HTR-8/SVneo (cell line): ENCODE measurements at places on chromosomes 16 and 17.

- no peak for DNase-seq
Observed at GRCh38 chr16:19518388-19518787, 3.5 kb downstream of the GDE1 start.

DNA sequence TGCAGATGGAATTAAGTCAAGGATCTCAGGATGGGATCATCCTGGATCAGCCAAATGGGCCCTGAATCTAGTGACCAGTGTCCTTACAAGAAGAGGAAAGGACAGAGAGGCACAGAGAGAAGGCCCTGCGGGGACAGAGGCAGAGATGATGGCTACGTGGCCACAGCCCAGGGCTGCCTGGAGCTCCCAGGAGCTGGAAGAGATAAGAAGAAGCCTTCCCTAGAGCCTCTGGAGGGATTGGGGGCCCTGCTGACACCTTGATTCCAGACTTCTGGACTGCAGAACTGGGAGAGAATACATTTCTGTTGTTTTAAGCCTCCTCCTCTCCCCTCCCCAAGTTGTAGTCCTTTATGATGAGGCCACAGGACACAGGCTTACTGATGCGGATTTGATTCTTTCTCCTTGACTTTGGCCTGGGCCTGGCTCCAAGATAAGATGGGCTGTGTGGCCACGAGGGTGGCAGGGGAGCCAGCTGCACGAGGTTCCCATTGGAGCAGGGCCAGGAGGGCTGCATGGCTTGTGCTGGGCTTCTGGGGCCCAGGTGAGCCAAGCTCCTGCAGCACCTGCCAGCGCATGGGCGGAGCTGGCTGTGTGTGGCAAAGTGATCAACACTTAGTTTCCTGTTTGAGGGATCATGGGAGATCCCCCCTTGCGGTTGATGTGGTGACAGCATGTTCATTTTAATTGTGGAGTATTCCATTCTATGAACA is 146.1 kb downstream of the IRF8 start:
- no peak for DNase-seq

DNA sequence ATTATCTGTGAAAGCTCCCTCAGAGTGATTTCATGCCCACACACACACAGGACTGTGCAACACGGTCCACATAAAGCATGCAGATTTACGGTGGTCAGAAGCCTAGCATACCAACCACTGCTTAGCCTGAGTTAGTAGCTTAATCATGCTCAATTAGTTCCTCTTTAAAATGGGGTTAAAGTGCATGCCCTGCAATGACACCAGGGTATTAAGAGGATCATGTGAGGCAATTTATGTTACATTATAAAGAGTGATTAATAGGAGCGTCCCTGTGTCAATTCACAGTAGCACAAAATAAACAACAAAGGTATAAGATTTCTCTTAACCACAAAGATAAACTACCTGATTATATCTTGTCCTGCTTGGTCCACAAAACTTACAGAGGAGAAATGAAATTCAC is 39.8 kb downstream of the C17orf67 start:
- no peak for DNase-seq

- DNase-seq, result no peak
Observed at GRCh38 chr16:84507011-84507982, 2.8 kb upstream of the MEAK7 start.

DNA sequence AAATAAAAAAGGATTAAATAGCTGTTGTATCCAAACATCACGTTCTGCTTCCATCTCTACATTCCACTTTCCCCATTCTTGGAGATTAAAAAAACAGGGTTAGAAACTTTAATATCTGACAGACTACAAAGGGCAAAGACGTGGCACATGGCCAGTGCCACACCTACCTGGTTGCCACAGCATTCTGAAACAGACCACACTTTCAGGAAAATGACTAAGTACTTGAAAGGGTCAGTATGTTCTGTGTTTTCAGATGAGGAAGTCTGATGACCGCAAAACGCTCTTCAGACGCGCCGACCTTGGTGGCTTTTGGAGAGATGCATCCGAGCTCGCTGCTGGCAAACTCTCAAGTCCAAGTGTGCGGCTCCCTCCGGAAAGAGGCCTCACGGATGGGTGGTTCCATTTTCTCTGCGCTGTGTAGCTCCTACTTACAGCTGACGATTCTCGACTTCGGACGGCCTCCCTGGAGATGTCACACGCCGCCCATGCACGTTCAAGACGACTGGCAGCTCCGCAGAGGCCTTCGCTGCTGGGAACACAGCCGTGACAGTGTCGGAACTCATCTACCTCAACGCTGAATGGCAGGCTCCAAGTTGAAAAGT is 15.5 kb downstream of the MAP1LC3B start:
- DNase-seq, result no peak

DNA sequence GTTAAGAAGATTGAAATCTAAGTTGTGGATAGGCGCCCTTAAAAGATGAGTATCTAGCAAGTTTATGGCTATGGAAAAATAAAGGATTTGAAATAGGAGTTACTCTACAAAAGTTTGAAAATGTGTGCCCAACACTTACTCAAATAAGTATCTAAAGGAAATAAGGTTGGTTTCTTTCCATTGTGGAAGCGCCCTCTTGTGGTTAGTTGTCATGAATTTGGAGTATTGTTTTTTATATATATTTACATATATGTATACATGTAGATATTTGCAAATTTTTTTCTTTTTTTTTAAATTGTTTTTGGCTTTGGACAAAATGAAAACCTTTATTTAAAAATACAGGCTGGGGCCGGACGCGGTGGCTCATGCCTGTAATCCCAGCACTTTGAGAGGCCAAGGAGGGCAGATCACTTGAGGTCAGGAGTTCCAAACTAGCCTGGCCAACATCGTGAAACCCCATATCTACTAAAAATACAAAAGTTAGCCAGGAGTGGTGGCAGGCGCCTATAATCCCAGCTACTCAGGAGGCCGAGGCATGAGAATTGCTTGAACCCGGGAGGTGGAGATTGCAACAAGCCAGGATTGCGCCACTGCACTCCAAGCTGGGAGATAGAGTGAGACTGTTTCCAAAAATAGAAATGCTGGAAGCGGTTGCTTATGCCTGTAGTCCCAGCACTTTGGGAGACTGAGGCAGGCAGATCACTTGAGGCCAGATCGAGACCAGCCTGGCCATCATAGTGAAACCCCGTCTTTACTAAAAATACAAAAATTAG is 24.0 kb upstream of the VPS4A start:
- peak; percentile 52 for DNase-seq

- no peak for DNase-seq
Observed at GRCh38 chr17:50947782-50948543, 81.8 kb upstream of the TOB1 start.

DNA sequence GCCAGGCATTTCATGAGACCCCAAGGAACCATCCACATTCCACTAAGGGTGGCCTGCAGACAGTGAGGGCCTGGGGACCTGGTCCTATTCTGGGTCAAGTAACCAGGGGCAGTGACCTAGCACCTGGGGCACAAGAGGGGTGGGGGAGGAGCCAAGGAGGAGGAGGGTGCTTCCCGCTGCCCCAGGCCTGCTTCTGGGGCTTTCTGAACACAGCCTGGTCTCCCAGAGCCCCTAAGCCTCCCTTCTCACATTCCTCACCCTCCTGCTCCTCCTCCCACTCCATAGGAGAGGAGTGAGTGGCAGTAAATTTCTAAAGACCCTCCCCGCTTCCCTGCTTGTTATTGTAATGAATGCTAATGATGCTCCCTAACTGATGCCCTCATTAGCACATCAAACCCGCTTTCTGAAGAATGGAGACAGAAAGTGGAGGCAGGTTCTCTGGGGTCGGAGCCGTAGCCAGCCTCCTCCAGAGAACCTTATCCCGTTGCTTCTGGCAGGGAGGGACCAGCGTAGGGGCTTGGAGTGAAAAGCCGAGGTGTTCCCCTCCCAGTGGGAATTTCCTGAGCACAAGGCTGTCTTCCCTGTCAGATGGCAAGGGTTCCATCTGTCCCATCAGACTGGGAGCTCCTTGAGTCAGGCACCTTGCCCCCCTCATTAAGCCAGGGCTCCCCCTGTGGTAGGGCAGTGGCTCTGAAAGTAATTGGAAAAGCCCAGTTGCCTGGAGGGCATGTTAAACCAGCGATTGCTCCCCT is 3.7 kb upstream of the SRCIN1 start:
- no peak for DNase-seq

- DNase-seq, result no peak
Observed at GRCh38 chr17:3904501-3904900, 11.6 kb upstream of the CAMKK1 start.

DNA sequence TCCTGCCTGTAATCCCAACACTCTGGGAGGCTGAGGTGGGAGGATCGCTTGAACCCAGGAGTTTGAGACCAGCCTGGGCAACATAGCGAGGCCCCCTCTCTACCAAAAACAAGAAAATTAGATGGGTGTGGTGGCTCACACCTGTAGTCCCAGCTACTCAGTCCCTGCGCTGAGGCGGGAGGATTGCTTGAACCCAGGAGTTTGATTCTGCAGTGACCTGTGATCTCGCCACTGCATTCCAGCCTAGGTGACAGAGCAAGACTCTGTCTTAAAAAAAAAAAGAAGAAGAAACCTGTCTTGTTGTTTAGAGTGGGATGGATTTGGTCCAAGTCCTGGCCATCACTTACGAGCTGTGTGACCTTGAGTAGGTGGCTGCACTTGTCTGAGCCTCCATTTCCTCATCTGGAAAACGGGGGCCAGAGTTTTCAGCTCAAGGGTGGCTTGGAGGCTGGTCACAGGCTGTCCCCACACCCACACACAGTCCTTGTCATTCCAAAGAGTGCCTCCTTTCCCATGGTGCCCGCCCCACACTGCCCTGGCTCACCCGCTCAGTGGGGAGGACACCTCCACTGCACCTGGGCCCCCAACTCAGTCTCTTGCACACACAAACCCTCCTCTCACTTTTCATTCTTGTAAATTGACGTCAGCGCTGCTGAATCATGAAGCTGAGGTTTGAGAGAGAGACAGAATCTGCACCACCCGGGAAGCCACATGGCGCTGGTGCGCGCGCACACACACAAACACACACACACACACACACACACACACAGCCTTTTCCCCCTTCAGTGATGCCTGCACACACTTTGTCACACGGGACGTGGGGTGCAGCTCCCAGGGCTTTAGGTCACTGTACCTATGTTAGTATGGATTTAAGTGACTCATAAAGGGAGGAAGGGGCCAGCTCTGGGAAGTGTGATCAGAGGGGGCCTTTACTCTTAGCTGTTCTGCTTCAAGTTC is 4.2 kb downstream of the SOCS1 start:
- no peak for DNase-seq

DNA sequence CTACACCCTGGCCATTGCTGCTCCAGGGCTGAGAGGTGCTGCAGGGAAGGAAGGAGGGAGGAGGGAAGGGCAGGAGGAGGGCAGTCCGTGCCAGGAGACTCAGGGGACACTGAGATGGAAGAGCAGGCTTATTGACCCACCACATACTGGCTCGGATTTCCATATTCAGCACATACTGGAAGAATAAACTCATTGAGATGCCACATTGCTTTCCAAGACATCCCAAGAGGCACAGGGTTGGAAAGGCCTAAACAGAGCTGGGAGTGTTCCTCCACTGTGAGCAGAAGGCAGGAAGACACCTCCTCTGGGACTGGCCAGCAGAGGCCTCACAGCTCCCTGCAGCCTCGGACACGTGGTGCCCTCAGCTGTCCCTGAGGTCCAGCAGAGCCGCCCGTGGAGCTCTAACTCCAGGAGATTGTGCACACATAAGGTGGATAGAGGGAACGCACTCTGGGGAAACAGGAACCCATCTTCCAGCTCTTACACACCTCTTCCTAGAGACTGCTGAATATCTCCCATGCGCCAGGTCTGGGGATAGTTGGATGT is 17.4 kb downstream of the CCDC182 start:
- DNase-seq, result no peak

- no peak for DNase-seq
Observed at GRCh38 chr17:73690676-73691075, 46.4 kb upstream of the SDK2 start.

DNA sequence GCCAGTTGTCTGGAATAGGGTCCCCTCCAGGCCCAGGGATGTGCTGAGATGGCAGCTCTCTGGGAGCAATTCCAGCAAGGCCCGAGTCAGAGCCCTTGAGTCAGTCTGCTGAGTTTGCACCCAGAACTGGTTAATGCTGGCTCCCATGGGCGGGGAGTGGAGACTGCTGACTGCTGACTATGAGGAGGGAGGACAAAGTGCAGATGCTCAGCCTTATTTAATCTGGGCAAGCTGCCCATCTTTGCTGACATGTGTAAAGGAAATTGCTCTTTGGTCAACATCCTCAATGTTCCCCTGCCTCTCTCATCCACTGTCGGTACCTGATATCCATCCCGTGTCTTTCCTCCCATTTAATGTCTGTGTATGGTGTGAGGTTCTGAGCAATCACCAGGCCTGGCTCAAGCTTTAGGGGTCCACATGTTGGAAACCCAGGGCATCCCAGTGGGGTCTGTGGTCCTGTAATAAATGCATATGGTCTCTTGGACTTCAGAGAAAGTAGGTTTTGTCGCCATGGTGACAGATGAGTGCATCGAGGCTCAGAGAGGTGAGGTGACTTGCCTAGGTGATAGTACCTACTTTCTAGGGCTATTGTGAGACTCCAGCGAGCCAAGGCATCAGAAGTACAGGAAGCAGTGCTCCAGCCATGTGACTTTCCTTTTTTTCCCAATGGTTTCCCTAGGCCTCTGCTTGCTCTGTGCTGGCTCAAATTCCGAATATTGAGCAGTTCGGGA is 20.0 kb upstream of the RNF135 start:
- no peak for DNase-seq

GRCh38 chr16:79073566-79073965 is 527.0 kb downstream of the MAF start:
- DNase-seq, result no peak

- DNase-seq, result no peak
Observed at GRCh38 chr17:31845291-31845690, 13.8 kb downstream of the COPRS start.

GRCh38 chr16:19583665-19584300 is 28.3 kb downstream of the VPS35L start:
- DNase-seq, result no peak

DNA sequence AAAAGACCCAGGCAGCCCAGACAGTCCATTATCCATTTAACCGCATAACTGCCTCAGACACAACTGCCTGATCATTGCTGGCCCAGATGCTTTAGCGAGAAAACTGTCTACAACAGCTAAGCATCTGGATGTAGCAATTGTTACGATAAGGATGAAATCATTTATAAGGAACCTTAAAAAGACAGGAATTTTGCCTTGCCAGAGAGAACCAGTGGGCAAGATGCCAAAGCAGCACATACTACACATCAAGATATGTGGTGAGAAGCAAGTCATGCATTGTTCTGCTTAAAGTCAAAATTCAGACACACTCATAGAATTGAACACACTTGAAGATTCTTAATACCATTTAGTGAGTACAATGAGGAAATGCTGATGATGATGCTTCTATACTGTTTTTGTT is 1525.3 kb downstream of the CDH8 start:
- DNase-seq, result no peak

DNA sequence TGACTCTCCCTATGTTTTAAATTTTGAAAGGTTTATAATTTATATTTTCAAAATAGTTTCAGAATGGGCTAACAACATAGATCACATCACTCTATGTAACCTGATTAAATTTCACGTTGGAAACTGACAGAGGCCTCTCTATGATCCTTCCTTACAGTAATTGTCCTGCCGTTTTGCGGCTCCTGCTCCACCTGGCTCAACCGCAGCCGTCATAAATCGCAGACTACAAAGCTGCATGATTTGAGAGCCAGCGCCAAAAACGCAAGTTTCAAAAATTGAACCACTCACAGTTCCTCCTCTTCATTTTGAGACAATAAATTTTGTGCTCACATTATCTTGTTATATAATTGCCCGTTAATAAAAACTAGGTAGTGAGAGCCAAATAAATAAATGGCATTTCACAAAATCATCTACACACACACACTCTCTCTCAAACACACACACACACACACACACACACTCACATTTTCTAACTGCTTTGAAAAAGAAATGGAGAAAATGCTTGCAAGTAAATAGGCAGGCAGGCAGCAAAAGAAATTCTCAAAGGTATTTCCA is 263.1 kb upstream of the PSMD7 start:
- DNase-seq, result no peak

GRCh38 chr16:78984324-78984723 is 616.2 kb downstream of the MAF start:
- no peak for DNase-seq
